ENCODE measurements at places on chromosomes 5 and 9.
A peak's percentile ranks its signal among the peaks of the same experiment; 100 is the strongest.

DNA sequence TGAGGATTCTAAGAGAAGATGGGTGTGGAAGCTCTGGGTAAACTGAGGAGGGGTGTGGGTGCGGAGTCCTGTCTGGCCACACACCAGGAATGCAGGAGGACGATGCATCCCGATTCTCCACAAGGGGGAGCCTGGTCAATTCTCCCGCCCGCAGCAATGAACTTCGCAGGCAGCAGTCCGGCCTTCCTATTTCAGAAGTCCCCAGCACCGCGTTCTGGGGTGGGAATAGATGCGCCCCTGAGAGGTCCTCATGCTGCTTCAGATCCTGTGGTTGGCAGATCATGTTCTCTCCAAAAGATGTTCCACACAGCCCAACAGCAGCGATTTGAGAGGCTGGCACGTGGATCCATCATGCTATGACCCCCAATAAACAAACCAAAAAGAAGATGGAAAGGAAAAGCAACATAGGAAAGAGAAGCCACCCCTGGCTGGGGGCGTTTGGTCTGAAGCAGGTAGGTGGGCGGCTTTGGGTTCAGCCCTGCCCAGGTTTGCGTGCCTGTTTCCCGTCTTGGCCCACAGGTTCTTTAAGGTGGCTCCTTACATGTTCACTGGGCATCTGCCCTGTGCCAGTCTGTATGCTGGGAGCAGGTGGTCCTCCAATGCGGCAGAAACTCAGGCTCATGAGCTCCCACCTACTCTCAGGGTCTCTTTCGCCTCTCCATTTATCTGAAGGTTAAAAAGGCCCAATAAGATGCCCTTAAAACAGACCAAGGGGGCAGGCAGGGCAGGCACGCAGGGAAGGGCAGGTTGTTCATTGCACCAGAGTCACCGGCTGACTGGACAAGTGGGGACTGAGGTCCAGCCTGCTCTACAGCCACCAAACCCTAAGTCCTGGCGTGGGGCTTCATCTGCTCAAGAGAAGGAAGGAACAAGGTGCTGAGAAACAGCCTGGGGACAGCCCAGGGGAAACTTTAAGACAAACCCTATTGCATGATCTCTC is 171.6 kb downstream of the PAX5 start:
- no peak for DNase-seq

- DNase-seq: no peak
These were observed 289.7 kb downstream of the CDK5RAP2 start for GRCh38 chr9:120289990-120290975.

DNA sequence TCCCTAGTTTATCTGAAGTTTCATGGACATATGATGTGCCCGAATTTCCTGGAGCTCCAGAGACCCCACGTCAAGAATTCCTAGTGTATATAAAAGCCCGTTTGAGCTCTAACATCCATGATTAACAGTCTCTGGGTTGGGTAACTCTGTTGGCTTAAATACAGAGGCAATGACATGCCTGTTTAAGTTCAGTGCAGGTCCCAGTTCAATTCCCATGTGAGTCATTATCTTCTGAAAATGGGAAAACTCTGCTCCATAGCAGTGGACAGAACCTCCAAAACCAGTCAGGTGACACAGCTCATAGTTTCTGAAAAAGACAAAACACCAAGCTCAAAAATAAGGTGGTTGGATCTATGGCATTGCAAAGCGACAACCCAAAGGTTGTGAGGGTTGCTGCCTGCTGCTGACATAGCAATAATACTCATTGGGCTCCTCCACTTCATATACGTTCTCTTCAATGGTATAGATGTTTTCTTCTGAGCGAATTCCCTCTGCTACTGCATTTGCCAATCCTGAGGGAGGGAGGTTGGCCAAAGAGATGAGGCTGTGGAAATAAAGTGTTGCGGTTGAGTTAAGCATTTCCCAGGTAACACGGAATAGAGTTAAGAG is 22.0 kb downstream of the HAVCR2 start:
- no peak for DNase-seq

DNA sequence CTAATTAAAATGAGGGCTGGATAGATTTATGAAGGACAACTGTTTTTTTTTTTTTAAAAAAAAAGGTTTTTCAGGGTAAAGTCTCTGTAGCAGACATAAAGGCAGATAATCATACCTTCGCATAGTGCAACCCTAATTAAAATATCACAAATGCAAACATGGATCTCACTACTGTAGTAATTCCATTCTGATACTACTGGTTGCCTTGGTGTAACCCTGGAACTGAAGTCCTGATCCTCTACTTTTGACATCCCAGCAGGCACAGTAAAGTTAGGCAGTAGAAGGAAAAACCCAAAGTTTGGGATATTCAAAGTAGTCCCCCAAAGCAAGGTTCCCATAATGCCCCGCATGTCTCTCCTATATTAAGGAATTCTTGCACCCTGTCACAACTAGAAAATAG is 19.6 kb downstream of the RFX3 start:
- no peak for DNase-seq

DNA sequence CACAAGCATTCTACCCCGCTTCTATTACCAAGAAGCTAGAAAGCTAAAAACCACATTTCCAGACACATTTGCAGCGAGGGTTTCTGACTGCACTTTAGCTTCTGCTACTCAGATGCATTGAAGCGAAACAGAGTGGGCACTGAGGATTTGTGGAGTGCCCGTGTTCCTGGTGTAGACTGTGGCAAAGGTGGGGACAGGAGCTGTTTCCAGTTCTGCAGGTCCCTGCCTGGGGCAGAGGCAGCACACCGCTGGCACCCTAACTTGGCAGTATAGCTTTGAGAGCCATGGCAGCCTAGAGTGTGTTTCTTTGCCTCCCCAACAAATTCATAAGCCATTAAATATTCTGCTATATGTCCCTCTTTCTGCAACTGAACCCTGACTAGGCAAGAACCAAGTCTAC is 108.6 kb upstream of the SPOCK1 start:
- DNase-seq: no peak

- no peak for DNase-seq
These were observed 2.8 kb upstream of the LMAN2 start for GRCh38 chr5:177354256-177354655.

- no peak for DNase-seq
These were observed 20.7 kb upstream of the STARD4 start for GRCh38 chr5:111532886-111533582.

GRCh38 chr9:101400120-101400519 is 1.5 kb downstream of the ZNF189 start:
- DNase-seq: no peak

GRCh38 chr5:142783601-142784341 is 13.6 kb downstream of the ARHGAP26 start:
- DNase-seq: peak; percentile 18

- DNase-seq: no peak
These were observed 256.7 kb downstream of the CDH12 start for GRCh38 chr5:22596404-22596970.

- DNase-seq: no peak
These were observed 139.7 kb upstream of the VCAN start for GRCh38 chr5:83331842-83332241.

DNA sequence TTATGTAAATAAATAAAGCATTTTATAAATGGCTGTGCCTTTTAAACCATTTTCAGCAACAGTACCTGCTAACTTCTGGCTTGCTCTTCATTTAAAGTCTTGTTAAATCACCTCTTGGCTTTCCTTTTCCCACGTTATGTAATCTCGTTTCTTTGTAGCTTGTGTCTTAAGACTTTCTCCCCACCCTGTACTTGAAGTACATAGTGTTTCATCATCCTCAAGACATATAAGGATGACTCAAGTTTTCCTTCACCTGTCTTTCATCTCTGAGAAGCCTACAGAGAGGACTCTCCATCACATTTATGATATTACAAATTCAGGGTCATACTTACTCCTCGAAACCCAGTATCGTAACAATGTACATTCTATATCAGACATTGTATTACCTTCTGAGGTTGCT is 33.9 kb downstream of the PRELID2 start:
- DNase-seq: no peak

DNA sequence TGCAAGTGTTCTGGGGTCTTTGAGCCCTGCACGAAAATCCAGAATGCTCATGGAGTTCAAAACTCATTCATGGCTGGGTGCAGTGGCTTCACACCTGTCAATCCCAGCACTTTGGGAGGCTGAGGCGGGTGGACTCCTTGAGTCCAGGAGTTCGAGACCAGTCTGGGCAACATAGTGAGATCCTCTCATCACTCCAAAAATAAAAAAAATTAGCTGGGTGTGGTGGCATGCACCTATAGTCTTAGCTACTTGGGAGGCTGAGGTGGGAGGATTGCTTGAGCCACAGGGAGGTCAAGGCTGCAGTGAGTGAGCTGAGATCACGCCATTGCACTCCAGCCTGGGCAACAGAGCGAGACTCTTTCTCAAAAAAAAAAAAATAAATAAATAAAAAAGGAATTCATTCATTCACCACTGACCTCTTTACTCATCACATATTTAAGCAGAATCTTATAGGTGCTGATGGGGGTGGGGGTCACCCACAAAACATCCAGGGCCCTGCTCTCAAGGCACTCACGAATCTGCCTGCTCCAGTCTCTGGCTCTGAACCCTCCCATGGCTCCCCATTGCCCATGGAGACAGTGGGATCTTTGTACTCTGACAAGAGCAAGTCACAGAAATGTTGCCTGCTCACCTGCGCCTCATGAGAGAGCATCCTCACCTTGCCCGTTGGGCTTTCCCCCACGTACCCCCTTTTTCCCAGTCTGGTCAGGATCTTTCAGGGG is 76.7 kb upstream of the IER5L start:
- no peak for DNase-seq

DNA sequence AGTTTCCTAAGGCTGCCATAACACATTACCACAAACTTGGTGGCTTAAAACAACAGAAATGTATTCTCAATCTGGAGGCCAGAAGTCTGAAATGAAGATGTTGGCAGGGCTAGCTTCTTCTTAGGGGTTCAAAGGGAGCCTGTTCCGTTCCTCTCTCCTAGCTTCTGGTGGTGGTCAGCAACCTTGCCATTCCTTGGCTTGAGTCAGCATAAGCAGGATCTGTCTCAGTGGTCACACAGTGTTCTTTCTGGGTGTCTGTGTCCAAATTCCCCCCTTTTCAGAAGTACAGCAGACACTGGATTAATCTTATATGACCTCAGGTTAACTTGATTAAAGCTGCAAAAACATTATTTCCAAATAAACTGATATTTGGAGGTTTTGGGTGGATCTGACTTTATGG is 2.1 kb upstream of the OSMR start:
- no peak for DNase-seq

DNA sequence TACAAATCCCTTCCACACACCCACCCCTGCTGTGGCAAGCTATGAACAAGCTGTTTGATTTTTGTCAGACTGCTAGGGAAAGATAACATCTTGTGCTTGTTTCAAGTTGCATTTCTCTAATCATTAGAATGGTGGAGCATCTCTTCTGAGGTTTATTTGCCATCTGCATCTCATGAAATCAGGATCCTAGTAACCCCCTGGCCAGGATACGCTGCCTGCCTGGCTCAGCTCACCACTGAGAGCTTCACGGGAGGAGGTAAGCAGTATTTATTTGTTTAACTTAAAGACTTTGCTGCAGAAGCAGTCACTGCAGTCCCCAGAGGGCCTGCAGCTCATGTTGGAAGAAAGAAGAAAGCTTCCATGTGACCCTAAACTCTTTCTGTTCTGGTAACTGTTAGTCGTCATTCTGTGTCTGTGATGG is 83.3 kb upstream of the CXCL14 start:
- no peak for DNase-seq

GRCh38 chr5:124454081-124454480 is 292.4 kb downstream of the ZNF608 start:
- DNase-seq: no peak

DNA sequence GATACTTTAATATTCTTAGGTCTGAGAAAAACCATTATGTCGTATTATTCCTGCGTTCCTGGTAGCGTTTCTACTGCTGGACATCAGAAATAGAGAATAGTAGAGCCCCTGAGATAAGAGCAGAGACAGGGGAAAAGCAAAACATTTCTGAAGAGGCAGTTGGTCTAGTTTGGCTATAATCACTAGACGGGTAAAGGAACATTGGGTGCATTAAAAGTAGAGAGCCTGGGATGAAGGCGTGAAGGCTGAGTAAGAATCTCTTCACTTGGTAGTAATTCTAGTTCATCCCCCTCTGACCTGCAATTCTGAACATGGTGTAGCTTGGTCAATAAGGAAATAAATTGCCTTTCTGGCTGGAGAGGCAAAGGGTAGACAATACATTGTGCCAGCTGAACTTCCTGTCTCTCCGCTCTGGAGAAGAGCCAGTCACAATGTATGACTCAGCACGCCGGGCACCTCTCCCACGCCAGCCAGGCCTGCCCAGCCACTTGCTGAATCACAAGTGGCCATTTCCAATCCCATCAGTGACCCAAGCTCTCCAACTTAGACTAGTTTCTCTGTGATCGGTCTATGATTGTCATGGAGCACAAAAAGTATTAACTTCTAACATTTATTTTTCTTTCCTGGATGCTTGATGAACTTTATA is 75.4 kb downstream of the STK32A start:
- no peak for DNase-seq

GRCh38 chr5:51386916-51387883 is 4.0 kb downstream of the ISL1 start:
- DNase-seq: no peak

GRCh38 chr5:164000819-164001218 is 495.4 kb downstream of the MAT2B start:
- no peak for DNase-seq

- DNase-seq: no peak
These were observed 55.1 kb upstream of the SLC1A1 start for GRCh38 chr9:4435197-4435596.

DNA sequence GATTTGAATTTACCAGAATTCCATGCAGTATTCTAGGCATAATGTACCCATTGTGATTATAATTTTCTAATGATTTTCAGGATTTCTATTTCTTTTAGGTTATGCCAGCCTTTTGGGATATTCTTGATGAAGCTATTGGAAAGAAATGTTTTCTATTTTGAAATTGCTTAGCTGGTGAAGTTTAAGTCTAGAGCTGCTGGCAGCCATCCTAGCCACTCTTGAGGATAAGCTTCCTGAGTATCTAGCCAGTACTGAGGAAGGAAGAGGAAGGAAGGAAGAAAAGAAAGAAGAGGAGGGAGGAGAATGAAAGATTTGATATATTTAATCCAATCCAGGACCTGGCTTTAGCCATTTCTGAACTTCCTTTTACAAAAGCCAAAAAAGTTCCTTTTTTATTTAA is 142.1 kb upstream of the DAB2 start:
- no peak for DNase-seq

DNA sequence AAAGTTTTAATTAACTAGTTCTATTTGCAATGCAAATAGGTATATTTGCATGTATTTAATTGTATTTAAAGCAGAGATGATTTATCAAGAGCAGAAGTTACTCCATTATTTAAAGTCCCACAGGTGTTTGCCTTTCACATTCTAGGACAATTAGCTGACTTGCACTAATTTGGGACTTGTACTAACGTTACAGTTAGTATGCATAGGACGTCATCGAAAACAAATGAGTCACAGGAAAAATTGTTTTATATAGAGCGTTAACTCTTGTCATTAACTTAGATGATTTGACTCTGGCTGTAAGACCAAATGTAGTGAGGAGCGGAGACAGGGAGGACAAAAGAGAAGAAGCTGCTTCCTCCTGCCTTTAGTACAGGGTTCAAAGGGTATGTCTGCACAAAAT is 126.1 kb upstream of the IFNE start:
- no peak for DNase-seq

- no peak for DNase-seq
These were observed 181.7 kb downstream of the CDK5RAP2 start for GRCh38 chr9:120398286-120398685.

GRCh38 chr5:67366276-67366675 is 169.7 kb upstream of the CD180 start:
- no peak for DNase-seq
